Fibroblast of the aortic adventitia (primary cell): ENCODE measurements at places on chromosomes 2 and 18. TPM values are rescaled to one million over a fixed set of nuclear protein-coding genes. Genes with fewer than 3 reads are reported as not detected.

GBX2 gene
- 0.25 TPM in 1 of 2 replicates, not detected in the other for total RNA-seq

LANCL1 gene
- 46.0 and 58.2 TPM in 2 replicates for total RNA-seq

TNS1 gene
- total RNA-seq, result 54.5 and 116 TPM in 2 replicates

BOLL gene
- not detected in 2 replicates for total RNA-seq

POTEE gene
- not detected in 2 replicates for total RNA-seq

ITGA4 gene
- 8.9 and 27.6 TPM in 2 replicates for total RNA-seq

REG3A gene
- total RNA-seq, result not detected in 2 replicates

SRD5A2 gene
- 0.09 TPM in 1 of 2 replicates, not detected in the other for total RNA-seq

DSG1 gene
- not detected in 2 replicates for total RNA-seq

CRYGC gene
- total RNA-seq, result not detected in 2 replicates

TBR1 gene
- total RNA-seq, result not detected in 2 replicates

MYO5B gene
- total RNA-seq, result 0.09 and 0.16 TPM in 2 replicates

AMER3 gene
- not detected in 2 replicates for total RNA-seq

ZSWIM2 gene
- 0.18 TPM in 1 of 2 replicates, not detected in the other for total RNA-seq

SLC8A1 gene
- 39.1 and 112 TPM in 2 replicates for total RNA-seq

POMC gene
- 0.63 and 7.5 TPM in 2 replicates for total RNA-seq

LIMS3 gene
- 5.6 and 6.1 TPM in 2 replicates for total RNA-seq

TUBA3E gene
- not detected in 2 replicates for total RNA-seq

CHST9 gene
- total RNA-seq, result not detected in 2 replicates

ANKRD23 gene
- total RNA-seq, result 2.3 and 6.0 TPM in 2 replicates

TEX44 gene
- total RNA-seq, result not detected in 2 replicates

TUBB8B gene
- not detected in 2 replicates for total RNA-seq

ZFAND2B gene
- total RNA-seq, result 27.2 and 39.2 TPM in 2 replicates

LBX2 gene
- total RNA-seq, result 2.0 and 3.0 TPM in 2 replicates

RANBP2 gene
- 81.6 and 95.3 TPM in 2 replicates for total RNA-seq

RUFY4 gene
- not detected in 2 replicates for total RNA-seq

MYL12B gene
- total RNA-seq, result 77.4 and 415 TPM in 2 replicates
